ENCODE measurements at places on chromosomes 12 and 14.

DNA sequence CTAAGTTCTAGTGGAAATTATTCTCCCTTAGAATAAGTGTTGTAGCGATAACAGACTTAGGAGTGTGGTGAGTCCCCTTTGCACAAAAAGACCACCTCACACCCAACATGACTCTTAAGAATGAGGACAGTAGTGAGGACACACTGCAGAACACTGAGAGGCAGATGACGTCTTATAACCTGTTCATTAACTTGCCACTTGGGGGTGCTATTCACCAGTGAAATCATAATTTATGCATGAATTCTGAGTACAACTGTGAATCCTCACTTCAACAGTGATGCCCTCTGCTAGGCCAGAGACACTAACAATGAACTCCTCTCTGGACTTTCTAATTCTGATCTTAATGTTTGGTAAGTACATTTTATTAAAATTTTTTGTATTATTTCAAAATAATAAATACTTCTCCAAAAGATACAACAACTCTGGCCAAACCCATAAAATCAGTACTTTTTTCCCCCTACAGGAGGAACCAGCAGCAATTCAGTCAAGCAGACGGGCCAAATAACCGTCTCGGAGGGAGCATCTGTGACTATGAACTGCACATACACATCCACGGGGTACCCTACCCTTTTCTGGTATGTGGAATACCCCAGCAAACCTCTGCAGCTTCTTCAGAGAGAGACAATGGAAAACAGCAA, 274.7 kb downstream of the DAD1 start:
- DNase-seq = peak; percentile 72

GRCh38 chr14:30971586-30971985, 53.9 kb upstream of the AP4S1 start:
- no peak for DNase-seq

DNA sequence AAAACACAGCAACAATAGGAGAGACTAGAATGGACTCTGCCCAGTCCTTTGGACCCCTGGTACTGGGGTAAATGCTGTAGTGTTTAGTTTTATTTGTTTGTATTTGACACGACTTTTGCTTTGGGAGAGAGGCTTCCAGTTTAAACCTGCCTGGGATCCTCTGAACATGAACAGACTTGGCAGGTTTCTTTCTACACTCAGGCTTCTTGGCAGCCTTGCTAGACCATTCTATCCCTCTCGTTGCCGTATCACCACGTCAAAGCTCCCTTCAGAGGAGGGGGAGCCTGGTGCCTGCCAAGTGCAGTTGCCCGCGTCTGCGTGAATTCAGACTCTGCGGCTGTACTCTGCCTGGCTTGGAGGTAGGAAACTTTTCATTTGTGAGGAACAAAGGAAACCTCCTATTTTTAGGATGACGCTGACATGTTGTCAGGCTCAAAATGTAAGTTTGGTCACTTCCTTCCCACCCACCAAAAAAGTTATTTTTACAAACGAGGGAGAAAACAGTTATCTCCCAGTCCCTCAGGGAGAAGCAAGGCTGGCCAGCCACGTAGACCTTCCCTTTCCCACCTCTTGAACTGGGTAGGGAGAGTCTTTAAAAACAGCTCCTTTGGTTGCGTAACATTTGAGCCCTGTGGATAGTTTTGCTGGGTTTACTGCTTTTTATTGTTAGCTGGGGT, 25.9 kb downstream of the CD9 start:
- no peak for DNase-seq

DNA sequence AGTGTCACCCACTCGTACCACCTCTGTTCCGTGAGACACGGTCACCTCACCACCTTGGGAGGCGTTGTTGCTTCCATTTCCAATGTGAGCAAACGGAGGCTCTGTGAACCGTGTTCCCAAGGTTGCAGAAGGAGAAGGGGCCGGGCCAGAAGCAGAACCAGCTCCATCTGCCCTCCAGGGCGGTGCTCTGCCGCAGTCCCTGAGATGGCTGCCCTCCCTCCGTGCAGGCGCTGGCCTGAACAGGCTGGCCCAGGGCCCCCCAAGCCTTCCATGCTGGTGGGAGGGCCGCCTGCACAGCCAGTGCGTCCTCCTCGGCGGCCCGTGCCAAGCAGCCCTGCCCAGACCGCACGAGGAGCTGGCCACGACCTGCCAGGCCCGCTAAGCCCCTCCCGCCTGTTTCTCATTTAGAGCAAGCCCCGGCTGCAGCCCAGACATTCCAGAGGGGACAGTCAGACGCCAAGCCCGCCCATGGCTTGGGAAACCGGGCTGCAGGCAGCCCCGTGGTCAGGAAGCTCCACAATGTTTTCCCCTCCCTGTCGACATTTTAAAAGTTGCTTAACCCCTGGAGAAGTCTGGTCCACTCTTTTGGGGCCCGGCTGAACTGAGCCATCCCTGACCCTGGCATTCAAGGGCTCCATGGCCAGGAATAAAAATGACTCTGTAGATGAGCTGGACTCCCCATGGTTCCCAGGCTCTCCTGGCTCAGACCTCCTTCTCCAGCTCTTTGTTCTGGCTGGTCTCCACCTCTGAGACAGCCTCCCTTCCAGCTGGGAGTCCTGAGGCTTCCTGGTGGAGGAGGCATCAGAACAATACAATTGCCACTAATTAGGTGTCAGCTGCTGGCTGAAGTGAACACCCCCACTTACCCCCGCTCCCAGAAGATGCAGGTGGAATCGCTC, 236.0 kb downstream of the BCL11B start:
- no peak for DNase-seq

DNA sequence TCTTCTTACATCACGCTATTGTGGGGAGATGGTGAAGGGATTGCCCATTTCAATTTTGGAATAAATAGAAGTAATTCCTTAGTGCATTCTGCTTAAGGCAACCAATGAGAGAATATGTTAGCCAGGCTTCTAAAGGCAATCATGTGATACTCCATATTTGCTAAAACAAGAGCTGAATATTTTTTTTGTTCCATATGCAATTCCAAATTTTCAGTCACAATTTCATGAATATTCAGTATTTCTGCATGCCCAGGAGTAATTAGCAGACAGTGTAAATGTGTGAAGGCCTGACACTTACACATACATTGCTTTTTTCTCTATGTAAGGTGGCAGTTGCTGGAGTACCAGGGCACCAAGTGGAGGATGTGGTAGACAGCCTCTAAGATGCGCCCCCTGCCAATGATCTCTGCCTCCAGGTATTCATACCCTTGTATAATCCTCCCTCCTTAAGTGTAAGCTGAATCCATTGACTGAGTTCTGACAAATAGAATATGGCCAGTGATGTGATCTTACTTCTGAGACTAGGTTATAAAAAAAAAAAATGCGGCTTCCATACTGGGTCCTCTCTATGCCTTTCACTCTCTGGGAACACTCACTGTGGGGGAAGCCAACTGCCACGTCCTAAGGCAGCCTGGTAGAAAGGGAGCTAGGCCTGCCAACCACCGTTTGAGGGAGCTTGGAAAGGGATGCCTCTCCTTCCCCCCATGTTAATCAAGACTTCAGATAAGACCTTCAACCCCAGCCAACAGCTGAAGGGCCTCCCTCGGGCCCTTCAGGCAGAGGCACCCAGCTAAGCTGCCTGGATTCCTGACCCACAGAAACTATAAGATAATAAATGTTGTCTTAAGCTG, 62.7 kb upstream of the PTGR2 start:
- DNase-seq = peak; percentile 52

GRCh38 chr14:100468557-100468956, 118.7 kb downstream of the BEGAIN start:
- no peak for DNase-seq
